ENCODE measurements at places on chromosomes 5 and 9. TPM values are rescaled to one million over a fixed set of nuclear protein-coding genes. Genes with fewer than 3 reads are reported as not detected.

FRRS1L gene
- total RNA-seq, result 2.9 TPM

GRCh38 chr5:87888139-87888538, 380.5 kb downstream of the TMEM161B start:
- no peak for DNase-seq

GRCh38 chr5:40784027-40784653, 14.0 kb downstream of the PRKAA1 start:
- DNase-seq, result peak; percentile 65

NNT gene
- 8.7 TPM for total RNA-seq

KYAT1 gene
- total RNA-seq, result 0.58 TPM

C9 gene
- total RNA-seq, result not detected

DNA sequence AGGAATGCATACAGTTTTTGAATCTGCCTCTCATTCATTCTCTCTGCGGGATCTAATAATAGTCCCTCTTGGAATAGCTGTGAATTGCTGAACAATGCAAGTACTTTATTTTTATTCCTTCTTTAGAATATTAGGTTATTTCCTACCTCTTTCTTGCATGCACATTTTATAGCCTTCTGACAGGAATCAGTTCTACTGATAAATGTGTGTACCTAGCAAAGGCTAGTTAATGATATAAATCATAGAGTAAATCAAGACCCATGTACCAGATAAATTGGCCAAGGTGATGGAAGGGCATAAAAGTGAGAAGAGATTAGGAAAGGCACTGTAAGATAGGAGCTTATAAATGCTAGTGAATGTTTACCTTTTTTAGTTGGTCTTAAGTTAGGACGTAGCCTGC, 19.2 kb upstream of the UGCG start:
- DNase-seq, result no peak

DNA sequence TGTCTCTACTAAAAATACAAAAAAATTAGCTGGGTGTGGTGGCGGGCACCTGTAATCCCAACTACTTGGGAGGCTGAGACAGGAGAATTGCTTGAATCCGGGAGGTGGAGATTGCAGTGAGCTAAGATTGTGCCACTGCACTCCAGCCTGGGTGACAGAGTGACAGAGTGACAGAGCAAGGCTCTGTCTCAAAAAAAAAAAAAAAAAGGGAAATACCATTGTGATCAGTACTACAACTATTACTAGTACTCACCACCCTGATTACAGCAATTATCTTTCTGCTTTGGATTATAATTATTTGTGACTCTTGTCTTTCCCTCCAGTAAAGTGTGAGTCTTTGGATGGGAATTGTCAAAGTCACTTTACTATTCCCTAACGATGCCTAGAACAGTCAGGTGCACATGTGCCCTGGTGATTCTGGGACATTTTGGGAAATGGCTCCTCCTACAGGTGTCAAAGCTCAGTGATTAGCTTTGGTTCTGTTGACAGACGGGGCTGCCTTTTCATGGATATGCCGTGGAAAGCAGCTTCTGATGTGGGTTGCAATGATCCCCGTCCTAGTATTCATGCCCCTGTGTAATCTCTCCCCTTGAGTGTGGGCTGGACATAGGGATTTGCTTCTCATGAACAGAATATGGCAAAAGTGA, 31.8 kb upstream of the FRRS1L start:
- DNase-seq, result no peak

GRCh38 chr9:126009047-126009446, 261.9 kb downstream of the PBX3 start:
- DNase-seq, result no peak

STPG3 gene
- not detected for total RNA-seq

GRCh38 chr9:16071400-16071799, 518.6 kb downstream of the CCDC171 start:
- DNase-seq, result no peak

- DNase-seq, result no peak
These were observed 53.4 kb upstream of the RARS1 start for GRCh38 chr5:168432903-168433302.

MEIKIN gene
- total RNA-seq, result not detected

DNA sequence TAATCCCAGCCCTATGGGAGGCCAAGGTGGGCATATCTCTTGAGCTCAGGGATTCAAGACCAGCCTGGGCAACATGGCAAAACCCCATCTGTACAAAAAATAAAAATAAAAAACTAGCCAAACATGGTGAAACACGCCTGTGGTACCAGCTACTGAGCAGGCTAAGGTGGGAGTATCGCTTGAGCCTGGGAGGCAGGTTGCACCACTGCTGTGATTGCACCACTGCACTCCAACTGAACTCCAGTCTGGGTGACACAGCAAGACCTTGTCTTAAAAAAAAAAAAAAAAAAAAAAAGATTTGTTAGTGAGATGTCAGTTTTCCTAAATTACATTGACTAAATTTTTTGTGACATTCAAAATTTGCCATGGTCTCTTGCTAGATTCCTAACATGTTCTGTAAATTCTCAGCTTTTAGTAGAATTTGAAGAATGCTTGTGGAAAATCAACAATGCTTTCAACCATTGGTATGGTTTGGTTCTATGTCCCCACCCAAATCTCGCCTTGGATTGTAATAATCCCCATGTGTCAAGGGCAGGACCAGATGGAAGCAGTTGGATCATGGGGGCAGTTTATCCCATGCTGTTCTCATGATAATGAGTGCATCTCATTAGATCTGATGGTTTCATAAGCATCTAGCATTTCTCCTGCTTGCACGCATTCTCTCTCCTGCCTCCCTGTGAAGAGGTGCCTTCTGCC, 236.1 kb downstream of the ARRDC3 start:
- DNase-seq, result no peak

DNA sequence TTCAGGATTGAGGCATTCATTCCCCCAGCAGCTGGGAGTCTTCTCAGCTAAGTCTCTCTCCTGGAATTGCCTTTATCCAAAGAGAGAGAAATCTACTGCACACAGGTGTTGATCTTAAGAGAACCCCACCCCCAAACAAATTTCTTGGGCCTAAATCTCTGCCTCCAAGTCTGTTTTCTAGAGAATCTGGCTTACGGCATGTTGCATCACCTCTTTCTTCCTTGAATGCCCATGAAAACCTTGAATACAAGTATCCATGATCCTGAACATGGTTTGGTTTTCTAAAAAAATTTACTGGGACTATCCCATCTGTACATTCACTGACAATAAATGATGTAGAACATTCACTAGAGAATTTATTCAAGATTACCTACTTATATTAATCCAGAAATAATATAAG, 401.6 kb downstream of the PDE4D start:
- no peak for DNase-seq

DNA sequence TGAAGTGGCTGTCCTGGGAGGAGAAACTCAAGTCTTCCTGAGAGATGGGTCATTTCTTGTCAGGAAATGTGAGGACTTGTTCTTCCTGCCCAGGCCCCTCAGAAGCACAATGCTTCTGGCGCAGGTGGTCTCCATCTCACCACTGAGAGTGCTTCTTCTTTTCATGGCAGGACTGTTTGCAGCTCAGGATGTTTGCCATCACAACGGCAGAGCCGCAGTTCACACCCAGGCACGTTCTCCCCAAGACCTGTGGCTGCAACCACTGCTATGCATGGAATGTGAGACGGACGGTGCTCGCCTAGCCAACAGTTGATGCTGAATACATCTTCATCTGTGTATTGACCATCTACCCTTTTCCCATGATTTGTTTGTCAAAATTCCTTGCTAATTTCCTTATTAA, 216.3 kb downstream of the GADD45G start:
- DNase-seq, result no peak

- no peak for DNase-seq
These were observed 16.1 kb downstream of the NOTCH1 start for GRCh38 chr9:136529516-136530460.

Data from stomach (tissue), 19 donors.